ENCODE measurements at places on chromosomes 3 and 15. TPM values are rescaled to one million over a fixed set of nuclear protein-coding genes. Genes with fewer than 3 reads are reported as not detected.

DNA sequence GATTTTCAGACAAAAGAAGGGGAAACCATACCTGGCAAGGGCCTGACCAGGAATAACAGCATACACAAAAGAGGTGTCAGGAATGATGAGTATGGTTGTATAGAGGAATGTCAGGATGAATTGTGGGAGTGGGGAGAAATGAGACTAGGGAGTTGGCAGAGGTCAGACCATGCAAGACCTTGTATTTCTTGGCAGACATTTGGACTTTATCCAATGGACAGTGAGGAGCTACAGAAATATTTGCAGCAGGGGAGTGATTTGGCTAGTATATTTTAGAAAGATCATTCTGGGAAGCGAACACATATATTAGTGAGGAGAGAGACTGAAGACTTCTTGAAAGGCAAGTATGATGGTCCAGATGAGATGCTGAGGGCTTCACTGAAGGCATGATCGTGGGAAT lies 25.4 kb upstream of the ALPK3 start:
- DNase-seq, result no peak

DNA sequence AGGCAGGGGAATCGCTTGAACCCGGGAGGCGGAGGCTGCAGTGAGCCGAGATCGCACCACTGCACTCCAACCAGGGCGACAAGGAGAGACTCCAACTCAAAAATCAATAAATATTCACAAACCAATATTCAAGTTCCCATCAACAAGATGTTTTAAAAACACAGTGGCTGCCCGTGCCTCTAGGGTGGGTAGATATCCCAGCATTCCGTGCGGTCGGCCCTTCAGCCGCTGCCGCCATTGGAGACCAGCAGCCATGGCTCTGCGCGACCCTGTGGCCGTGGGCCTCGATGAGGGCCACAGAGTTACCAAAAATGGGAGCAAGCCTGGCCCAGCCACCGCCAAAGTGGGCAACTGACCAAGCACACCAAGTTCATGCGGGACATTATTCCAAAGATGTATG lies 6.7 kb downstream of the ULK4 start:
- DNase-seq, result no peak

GRCh38 chr3:106946866-106947265 lies 430.4 kb upstream of the CCDC54 start:
- no peak for DNase-seq

RNU6-1 gene
- not detected for total RNA-seq

DNA sequence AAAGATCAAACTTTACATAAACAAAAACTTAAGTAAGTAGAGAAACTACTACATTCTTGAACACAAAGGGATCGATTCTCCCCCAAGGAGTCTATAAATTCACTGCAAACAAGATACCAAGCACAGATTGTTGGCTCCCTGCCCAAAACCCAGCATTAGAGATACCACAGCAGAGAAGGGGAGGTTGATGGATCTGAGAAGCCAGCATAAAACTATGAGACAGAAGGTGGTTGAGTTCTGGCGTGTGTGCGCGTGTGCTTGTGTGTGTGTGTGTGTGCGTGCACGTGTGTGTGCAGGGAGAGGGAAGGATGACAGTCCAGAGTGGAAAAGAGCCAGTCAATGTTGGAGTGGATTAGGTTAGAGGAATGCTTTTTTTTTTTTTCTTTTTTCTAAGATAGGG lies 143.2 kb upstream of the PRR20G start:
- no peak for DNase-seq
